ENCODE measurements at places on chromosomes 1 and 21.

GRCh38 chr1:113269168-113269963 lies 120.9 kb upstream of the MAGI3 start:
- DNase-seq: no peak

DNA sequence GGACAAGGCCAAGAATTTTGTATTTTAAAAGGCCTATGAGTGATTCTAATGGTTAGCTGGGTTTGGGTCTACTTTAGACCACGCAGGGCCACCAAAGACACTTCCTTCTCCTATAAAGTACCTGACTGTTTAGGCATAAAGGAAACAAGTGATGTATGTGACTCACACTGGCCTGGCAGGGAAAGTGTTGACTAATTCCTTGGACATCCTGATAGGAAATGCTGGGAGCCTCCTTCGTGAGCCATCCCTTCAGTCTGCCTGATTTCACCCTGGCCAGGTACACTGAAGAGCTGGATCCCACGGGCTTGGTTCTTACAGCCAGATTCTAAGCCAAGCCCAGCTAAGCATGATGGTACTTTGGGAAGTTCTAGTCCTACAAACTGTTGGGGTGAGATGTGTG lies 100.5 kb upstream of the HMGB4 start:
- DNase-seq: no peak

DNA sequence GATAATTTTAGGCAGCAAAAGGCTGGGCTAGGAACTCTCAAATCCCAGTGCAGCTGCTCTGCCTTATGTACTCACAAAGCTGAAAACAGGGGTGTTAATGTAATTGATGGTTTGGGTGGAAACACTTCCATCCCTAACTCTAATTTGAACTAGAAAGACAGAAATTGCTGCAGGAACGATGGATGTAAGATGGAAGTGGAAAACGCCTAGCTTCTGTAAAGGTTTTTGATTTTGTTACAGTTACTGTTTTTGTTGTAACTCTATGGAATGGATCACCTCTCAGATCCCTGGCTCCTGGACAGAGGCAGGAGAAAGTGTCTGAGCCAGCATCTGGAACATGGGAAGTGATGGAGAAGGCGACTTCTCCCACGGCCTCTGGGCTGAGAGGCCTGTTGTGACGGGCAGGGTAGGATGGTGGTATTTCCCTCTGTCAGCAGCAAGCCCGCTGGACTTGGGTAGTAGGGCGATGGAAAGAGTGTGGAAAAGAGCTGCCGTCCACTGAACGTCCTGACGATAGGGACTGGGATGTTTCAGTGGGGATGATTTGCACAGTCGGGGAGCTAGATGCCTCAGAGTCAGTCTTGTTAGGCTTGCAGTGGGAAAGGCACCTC lies 1.6 kb downstream of the TRAF5 start:
- no peak for DNase-seq

DNA sequence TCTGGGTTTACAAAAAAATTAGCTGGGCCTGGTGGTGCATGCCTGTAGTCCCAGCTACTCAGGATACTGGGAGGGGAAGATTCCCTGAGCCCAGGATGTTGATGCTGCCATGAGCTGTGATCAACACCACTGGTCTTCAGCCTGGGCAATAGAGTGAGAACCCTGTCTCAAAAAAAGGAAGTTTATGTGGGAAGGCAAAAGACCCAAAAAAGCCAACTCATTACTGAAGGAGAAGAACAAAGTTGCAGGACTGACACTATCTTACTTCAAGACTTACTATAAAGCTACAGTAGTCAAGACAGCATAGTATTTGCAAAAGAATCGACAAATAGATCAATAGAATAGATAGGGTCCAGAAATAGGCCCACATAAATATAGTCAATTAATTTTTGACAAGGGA lies 9.2 kb upstream of the PTGS2 start:
- no peak for DNase-seq

GRCh38 chr21:43338951-43339350 lies 88.0 kb downstream of the SIK1 start:
- DNase-seq: no peak

- no peak for DNase-seq
Measured at GRCh38 chr1:155636397-155637153, 26.6 kb downstream of the MSTO1 start.

DNA sequence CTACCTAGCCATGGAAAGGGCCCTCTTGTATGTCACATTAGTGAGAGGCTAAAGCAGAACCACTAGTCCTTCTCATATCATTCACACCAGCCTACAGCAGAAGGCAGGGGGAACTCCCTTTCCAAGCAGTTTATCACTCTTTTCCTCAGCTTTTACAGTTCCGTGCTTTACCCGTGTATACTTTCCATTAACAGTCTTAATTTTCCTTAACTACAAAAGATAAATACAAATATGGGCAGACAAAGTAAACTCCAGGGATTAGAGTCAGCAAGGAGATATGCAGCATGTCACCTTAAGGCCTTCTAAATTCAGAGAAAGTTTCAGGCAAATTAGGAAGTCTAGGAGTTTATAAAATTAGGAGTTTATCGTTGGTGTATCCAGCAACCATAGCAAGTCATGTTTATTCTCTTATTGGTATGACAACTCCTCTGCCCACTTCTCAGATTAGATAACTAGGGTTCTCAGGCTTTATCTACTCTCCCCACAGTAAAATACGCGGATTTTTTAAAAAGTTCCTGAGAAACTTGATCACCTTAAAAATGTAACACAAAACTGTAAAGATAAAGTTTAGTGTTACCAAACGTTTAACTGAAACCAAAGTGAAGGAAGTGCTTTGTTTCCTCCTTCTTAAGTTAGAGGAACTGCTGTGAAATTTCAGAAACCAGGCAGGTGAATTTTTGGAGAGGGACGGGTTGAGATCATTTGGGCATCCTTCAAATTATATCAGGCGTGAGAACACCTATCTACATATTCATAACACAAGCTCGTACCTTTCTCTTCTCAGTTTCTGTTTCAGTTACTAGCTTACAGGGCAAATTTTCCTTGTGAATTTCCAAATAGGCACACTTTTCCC lies 42.7 kb upstream of the SLC19A2 start:
- DNase-seq: no peak

DNA sequence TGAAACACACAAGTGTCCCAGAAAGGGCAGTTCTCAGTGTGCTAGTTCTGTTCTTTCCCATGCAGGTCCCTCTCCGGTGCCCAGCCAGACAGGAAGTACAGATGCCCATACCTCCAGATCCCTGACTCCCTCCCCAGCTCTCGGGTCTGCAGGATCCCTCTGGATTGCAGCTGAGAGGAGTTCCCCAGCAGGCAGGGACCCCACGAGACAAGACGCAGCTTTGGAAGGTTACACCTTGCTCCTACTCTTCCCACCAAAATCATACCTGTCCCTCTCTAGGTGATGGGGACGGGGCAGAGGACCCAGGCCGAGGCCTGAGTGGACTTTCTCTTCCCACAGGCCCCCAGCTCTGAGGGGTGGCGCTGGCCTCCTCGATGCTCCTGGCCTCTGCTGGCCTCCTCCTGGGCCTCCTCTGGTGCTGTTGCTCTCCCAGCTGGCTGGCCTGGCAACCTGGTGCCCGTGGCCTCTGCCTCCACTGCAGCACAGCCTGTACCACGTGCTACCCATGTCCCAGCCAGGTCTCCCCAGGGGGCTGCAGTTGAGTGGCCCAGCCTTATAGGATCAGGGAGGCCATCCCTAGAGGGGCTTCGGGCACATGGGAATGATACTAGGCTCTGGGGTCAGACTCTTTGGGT lies 9.4 kb downstream of the LDLRAD2 start:
- no peak for DNase-seq

GRCh38 chr1:91098299-91098906 lies 76.6 kb upstream of the ZNF644 start:
- DNase-seq: peak; percentile 60

DNA sequence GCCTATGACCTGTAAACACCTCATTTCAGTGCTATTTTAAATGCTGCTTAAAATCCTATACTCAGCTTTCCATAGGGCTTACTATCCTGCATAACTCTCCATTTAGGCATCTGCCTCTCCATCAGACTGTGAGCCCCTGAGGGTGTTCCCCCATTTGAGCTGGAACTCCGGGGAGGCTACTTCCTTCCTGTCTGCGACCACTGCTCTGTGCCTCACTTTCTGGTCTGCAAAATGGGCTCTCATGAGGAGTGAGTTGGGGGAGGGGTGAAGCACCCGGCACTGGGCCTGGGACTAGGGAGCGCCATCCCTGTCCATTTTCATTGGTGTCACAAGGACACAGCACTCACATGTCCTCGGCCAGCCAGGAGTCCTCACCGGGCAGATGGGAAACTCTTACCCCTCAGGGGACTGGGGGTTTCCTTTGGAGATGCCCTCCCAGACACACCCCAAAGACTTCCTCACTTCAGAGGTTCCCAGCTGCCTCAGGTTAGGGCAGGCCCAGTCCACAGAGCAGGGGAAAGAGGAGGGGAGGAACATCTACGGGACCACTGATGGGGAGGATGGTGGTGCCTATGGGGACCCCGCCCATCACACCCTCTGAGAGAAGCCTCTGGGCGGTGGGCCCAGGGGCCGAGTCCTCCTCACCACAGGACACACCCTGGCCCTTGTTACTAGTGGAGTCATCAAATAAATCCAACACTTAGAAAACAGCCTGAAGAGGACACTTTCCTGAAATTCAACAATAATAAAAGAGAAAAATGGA lies 134.9 kb downstream of the MATN1 start:
- no peak for DNase-seq

GRCh38 chr21:36658926-36659325 lies 40.0 kb upstream of the SIM2 start:
- DNase-seq: no peak

GRCh38 chr1:179082999-179083335 lies 1.1 kb downstream of the TOR3A start:
- DNase-seq: no peak
